ENCODE measurements at places on chromosomes 12 and 14.
A peak's percentile ranks its signal among the peaks of the same experiment; 100 is the strongest.

- DNase-seq, result no peak
Observed at GRCh38 chr14:105077649-105077995, 12.4 kb upstream of the GPR132 start.

- no peak for DNase-seq
Observed at GRCh38 chr12:47698055-47698454, 7.8 kb downstream of the RPAP3 start.

- no peak for DNase-seq
Observed at GRCh38 chr12:79275631-79276030, 411.1 kb downstream of the SYT1 start.

- no peak for DNase-seq
Observed at GRCh38 chr12:94025756-94026155, 122.6 kb upstream of the PLXNC1 start.

DNA sequence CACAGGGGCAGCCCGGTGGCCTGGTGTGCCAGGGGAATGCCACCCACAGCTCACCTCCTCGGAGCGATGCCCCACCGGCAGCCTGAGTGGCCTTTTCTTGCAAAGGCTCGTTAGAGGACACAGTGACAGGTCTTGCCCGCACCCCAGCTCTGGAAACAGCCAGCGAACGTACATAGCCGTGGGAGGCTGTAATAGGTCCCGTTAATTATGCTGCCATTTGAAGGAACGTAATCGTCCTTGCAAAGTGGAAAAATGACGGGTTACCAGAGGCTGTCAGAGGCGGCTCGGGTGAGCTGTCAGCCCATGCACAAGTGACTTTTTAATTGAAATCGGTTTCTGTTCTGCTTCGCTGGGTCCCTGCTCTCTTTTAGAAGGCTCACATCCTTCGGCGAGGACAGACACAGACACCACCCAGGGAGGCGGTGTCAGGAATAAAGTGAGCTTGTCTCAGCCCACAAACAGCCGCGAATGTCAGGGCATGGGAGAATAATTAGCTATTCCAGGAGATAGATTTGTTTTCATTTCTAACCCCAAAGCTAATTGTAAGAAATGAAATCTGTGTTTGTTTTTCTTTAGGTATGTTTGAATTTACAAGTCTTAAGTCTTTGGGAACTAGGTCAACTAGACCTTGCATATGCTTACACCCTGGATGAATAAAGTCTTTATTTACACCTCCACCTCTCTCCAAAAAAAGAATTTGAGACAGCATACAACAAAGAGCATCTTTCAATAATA, 77.2 kb upstream of the RFLNA start:
- DNase-seq, result peak; percentile 23

DNA sequence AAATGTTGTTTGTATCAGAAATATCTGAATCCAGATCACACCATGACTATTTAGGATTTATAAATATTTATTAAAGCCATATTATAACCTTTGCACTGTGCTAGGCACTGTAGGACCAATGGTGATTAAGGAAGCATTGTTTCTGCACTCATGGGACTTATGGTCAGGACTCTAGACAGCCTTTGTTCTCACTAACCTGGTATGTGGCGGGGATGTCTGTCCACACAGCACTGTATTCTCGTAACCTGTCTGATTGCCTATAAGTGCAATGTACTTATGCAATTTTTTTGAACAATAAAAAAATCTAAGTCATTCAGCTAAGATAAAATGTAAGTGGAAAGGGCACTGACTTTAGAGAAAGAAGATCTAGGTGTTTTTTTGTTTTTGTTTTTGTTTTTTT, 6.7 kb upstream of the SSPN start:
- no peak for DNase-seq

- DNase-seq, result no peak
Observed at GRCh38 chr14:35344107-35344807, 52.1 kb downstream of the PSMA6 start.

DNA sequence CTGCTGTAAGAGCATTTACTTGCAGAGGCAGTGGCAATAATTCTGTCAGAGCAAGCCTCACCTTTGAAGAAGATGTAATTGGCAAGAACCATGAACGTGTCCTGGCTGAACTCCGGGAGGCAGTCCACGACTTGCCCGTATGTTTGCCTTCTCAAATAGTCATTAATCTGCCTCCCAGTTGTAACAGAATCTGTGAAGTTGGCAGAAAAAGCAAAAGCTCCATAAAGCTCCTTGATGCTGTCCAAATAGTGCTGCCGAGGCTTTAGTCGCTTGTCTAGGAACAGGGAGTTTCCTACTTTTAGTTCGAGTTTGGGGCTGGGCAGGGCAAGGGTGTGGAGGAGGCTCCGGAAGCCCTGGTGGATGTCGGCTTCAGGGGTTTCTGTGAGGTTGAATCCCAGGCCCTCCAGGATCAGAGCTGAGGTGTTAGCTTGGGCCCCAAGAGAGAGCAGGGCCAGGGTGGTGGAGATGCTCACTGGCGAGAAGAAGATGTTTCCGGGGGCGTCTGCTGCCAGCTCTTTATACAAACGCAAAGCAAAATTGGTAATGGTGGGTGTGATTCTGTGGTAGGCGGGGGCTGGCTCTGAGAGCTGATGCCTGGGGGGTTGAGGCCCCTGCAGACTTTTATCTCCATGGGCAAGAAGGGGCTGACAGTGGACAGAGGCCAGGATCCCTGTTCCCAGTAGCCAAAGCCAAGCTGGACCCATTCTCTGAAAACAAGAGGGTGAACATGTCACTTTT, 4.4 kb downstream of the SERPINA11 start:
- DNase-seq, result no peak

GRCh38 chr14:51473351-51473750, 178.4 kb upstream of the FRMD6 start:
- no peak for DNase-seq

- no peak for DNase-seq
Observed at GRCh38 chr14:63375769-63376168, 57.0 kb upstream of the GPHB5 start.

DNA sequence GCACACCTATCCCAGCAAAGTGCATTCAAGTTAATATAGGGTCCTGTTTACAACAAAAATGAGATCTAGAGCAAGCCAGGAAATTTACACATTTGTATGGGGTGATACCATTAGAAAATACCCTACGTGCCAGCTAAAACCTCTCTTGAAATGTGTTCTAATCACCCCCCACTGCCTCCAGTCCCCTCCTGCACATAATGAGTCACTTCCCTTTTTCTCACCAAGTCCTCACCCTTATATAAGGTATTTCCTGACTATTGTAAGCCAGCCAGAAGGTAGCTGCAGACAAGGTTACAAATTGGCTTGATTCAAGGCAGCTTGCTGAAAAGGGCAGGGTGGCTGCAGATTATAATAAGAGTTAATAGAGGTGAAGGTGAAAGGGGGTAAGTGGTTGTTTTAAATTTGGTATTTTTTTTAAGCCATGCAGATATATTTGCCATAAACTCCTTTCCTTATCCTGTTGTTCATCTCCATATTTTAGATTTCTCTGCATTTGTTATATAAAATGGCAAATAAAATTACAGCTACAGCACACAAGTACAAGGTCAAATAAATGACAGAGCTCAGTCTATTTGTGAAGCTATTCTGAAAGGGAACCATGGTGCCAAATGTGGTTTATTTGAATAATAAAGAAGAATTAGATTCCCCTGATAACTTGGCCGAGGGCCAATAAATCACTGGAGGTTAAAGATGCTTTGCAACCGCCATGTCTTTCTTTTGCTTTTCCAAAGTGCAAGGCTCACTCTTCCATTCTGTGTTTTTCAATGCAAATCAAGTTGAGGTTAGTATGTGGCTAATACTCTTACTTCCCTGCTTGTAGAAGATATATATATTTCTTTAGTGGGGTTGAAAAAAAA, 385.9 kb downstream of the EGLN3 start:
- DNase-seq, result peak; percentile 61

DNA sequence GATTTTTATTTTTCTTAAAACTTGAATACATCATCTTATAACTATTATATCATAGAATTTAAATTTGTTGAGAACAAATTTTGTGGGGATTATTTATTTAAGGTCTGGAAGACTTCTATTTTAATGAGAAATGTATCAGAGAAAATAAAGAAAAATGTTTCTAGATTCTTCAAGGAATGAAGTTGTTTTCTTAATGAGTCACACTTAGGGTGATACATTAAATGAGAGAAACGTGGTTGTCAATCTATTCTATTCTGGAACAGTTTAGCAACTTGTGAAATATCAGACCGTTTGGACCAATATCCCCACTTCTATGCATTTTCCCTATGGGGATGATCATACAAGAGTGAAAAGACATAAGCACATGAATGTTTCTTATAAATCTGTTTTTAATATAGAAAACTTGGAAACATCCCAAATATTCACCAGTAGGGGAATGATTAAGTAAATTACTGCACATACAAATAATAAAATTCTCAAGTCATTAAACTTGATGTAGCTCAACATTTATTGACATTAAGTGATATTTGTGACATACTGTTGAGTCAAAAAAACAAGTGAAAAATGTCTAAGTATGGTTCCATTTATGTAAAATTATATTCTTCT, 88.5 kb downstream of the E2F7 start:
- DNase-seq, result peak; percentile 25

- DNase-seq, result peak; percentile 19
Observed at GRCh38 chr12:10400829-10401228, 8.7 kb downstream of the KLRC4 start.

DNA sequence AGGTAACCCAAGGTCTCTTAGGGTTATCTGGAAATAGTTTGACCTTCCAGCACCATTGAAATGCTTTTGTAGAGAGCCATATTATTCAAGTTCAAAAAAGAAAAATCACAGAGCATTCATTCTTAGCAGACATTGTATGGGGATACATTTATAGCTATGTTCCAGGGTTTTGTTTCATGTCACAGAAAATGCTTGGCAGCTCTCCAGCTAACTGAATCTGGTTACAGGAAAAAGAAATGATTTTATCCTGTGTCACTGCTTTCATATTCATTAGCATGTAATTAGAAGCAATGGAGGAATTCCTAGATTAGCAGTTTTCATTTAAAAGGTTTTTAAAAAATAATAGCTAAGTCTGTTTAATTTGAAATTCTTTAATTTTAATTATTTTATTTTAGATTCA, 78.9 kb downstream of the SNAPC1 start:
- DNase-seq, result peak; percentile 37

DNA sequence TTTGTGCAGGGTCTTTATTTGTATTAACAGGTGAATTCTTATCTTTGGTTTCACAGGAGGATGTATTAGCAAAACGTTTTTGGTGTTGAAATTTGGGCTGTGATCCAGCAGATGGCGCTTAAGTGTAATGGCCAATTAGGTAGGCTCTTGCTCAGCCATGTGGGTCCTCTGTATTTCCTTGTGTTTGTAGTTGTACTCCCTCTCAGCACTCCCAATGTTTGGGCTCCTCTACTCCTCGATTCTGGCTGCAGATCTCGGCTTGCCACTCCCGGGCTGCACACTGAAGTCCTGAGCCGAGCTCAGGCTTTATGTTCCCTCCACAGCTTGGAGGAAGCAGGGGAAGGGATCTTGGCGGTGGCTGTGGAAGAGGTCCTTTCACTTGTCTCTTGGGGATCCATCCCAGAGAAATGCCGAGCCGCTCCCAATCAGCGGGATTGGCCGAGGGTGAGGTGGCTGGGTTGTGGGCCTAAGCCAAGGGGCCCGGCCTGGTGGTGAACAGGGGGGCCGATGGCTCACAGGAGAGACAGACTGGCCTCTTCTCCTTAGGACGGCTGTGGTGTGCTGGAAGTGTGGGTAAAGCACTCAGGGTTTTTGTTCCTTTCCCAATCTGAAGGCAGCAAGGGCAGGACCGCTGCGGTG, 133.7 kb downstream of the AEBP2 start:
- peak; percentile 81 for DNase-seq

DNA sequence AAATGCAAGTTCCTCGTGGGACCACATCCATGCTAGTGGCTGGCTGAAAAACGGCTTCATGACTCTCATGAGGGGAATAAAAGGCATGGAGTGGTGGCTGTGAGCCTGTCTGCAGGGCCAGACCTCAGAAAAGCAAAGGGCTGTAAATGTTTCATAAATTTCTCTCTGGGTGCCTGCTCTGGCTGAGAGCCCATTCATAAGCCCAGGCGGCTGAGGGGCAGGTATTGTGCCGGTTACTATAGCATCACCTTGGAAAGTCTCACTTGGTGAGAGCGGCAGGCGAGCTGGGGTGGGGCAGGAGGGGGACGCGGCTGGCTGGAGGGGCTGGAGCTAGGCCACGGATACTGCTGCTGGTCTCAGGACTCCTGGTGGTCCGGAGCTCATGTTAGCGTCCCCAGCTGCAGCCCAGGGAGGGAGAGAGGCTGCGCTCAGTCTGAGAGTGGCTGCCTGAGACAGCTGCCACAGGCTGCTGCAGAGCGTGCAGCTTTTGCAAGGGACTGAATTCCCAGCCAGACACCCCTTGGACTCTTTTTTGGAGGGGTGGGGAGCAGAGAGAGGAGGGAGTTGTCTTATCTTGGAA, at the start of gene SLC17A8:
Gene SLC17A8 (plus strand): TSS at position 431 of the 580 bp plus-strand sequence. CDS start 318 bp downstream, outside the sequence.
- no peak for DNase-seq

DNA sequence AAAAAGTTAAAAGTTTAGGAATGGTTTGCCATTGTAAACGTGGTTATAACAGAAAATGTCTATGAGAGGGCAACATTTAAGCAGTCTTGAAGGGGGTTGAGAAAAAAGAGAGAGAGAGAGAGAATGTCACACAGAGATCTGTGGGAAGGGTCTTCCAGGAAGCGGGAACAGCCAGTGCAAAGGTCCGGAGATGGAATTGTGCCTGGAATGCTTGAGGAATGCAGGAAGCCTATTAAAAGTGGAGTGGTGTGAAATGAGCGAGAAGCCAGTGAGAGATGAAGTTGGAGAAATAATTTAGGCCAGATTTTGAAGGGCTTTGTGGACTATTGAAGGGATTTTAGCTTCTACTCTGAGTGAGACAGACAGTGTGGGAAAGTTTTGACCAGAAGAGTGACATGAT, 406.8 kb upstream of the TBX3 start:
- peak; percentile 19 for DNase-seq

GRCh38 chr14:49196327-49196726, 389.9 kb downstream of the RPS29 start:
- no peak for DNase-seq

GRCh38 chr12:49014547-49014946, 4.0 kb downstream of the PRKAG1 start:
- DNase-seq, result peak; percentile 59

DNA sequence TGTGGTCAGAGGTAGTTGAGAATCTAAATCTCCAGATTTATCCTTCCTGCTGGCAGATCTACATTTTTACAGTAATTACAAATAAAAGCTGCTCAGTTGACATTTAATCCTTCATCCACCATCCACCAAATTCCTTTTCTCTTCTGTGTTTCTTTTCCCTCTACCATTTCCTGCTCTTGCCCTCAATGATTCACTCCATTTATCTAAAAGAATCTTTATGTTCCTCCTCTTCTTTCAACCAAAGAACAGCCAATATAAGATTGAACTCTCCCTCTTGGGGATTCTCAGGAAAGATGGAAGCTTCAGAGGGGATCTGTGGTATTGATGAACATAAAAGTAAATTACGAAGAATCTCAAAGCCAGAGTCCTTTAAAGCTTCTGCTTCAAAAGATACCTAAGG, 4.4 kb downstream of the MAP4K5 start:
- peak; percentile 79 for DNase-seq

GRCh38 chr12:3219233-3219632, 142.1 kb downstream of the TSPAN9 start:
- DNase-seq, result no peak

DNA sequence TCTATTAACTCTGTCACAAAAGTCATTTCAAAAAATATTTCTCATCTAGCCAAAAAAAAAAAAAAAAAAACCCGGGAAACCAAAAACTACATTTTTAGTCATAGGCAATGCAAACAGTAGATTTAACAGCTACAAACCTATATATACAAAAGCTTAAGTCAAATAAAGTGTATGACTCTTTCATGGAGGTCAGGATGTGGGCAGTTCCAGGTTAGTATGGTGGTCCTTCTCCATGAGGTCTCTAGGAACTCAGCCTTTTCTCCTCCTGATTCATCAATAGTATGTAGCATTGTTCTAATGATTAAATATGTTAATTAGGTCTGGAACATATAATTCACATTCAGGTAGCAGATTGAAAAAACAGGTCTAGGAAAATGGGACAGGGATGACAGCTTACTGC, 586.5 kb downstream of the SLC16A7 start:
- no peak for DNase-seq

All from EH (cell line).